Large intestine (tissue), 12 donors: ENCODE measurements at places on chromosomes 6 and 20.

DNA sequence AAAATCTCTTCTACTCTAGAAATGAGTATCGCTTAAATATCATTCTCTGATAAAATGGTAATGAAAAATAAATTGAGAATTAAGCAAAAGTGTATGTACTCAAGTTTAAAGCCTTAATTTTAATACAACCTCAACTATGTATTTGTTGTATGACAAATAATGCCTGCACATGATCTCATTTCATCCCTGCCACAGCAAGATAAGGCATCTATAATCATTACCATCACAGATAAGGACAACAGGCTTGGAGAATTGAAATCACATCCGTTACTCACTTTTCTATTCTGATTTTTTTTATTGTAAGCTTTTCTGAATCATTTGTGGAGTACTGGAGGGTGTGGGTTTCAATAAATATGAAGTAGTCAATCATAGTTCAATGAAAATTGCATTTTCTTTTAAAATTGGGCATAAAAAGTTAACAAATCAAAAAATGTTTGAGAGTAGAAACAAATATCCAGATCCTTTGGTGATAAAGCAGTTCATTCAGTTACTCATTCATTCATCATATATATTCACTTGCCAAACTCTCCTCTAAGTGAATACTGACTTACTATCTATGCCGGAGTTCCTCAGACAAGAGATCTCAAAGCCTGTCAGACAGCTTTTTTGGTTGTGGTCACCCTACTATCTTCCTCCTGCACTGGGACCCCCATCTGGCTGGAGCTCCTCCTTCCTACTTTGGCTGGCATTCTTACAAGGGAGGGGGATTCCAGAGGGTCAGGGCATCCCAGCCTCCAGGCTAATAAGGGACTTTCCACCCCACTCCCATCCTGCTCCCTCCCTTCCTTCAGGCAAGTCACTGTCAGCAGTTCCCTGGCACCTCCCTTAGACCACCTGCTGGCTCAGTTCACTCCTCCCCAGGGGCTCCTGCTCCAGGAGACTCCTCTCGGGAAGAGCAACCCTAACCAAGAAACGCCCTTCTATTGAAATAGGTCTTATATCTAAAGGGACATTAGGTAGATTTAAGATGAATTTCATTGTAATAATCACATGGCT lies 118.6 kb downstream of the OGFRL1 start:
- H3K4me3 ChIP-seq, result no peak overlapping the region
- DNase-seq, result no peak
- H3K27ac ChIP-seq, result no peak overlapping the region

DNA sequence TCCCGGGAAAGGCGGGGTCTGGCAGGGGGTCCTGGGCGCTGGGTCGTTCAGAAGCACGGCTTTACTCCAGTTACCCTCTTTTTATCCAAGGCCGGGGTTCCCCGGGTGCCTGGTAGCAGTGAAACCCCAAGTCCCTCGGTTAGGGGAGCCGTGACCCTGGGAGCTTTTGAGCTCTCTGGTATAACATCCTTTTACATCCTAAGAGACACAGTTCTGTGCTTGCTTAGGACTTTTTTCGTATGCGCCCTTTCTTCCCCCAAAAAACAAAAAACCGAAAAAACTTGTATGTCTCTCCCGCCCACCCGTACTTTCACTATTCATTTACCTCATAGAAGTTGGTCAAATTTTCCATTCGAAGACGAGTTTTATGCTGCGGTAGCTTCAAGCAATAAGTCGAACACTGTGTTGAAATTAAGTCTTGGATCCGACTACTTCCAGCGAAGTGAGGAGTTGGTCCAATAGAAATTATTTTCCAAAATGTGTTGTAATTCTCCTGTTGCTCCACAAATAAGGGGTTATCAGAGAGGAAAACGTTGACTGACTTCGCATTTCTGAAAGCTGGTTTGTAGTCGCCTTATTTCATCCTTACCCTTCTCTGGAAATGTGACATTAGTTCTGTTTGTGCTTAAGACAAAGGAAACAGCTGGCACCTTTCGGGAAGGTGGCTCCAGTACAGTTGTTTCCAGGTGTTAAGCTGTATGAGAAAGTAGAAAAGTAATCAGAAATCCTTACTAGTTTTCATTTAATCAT lies 816 bp upstream of the MAN1A1 start:
- H3K27me3 ChIP-seq, result no peaks in the 10 kb centered on the region
- peak overlapping the region; percentile 83 for H3K27ac ChIP-seq
- no peak for DNase-seq

- H3K4me3 ChIP-seq, result no peak overlapping the region
- no peak for DNase-seq
- H3K36me3 ChIP-seq, result no peaks in the 10 kb centered on the region
- no peaks in the 10 kb centered on the region for H3K4me1 ChIP-seq
- no peak overlapping the region for H3K27ac ChIP-seq
Observed at GRCh38 chr6:90677440-90677839, 90.6 kb upstream of the MAP3K7 start.

DNA sequence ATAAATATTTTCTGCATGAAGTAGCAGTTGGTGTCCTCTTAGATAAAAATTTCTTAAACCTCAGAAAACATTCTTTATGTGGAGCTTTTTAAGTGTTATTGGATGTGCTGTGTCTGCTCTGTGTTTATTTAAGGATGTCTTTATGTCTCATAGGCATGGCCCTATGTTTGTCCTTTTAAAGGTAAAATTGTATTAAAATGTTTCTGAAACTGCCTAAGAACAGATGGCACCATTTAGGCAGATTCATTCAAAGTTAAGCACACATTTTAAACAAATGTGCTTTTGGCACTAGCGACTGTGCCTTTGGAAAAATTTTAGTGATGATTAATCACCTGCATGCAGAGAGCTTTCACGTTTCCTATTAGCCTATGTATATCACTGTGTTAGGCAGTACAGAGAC lies 125.2 kb downstream of the KIF6 start:
- no peaks in the 10 kb centered on the region for H3K27me3 ChIP-seq
- no peaks in the 10 kb centered on the region for H3K4me1 ChIP-seq
- H3K4me3 ChIP-seq, result no peak overlapping the region
- DNase-seq, result peak; percentile 3
- H3K36me3 ChIP-seq, result no peaks in the 10 kb centered on the region
- H3K27ac ChIP-seq, result no peak overlapping the region
